ENCODE measurements at places on chromosomes 16 and 17.

- no peak for DNase-seq
Measured at GRCh38 chr16:70421473-70422311, 17.2 kb downstream of the ST3GAL2 start.

DNA sequence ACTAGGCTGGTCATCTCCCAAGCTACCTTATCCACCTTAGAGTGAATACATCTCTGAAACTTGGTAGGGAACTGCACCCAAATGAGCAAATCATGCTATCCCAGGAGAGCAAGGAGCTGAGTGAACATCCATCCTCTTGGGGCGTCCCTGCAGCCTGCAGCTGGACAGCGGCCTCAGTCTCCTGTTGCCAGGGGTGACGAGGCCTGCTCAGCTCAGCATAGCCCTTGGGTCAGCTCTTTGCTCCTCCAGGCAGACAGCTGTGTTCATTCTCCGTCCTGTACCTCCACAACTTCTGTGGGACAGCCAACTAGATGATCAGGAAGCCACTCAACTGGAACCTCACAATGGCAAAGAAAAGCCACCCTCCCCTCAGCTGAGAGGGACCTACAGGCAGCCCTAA, 111.9 kb downstream of the SOCS1 start:
- DNase-seq = no peak

DNA sequence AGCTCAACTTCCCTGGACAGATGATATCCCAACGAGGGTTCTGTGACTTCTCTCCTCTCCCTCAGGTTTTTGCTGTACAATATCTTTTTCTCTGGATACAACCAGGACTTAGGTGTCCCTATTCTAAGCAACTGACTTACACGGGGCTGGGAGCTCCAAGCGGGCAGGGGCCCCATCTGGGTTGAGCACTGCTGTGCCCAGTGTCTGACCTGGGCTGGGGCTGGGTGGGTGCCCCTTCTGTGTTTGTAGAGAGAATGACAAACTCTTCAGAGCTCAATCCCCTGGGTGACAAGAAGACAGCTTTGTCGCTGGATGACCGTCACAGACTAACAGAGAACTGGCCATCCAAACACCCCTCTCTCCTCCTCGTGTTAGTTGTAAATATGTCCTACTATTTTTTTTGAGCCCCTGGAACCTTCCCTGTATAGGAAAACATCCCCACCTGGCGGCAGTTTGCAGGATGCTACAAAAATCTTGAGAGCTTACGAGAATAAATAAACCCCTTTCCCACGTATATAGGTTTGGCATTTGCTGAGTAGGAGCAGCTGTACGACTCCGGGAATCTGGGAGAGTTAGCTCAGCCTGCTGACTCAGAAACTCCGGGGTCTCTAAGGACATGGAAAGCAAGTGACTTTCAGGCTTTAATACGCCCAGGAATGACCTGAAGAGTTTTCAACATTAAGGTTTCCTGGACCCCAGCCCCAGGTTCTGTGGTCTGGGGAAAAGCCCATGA, 23.7 kb upstream of the RCVRN start:
- peak; percentile 34 for DNase-seq

DNA sequence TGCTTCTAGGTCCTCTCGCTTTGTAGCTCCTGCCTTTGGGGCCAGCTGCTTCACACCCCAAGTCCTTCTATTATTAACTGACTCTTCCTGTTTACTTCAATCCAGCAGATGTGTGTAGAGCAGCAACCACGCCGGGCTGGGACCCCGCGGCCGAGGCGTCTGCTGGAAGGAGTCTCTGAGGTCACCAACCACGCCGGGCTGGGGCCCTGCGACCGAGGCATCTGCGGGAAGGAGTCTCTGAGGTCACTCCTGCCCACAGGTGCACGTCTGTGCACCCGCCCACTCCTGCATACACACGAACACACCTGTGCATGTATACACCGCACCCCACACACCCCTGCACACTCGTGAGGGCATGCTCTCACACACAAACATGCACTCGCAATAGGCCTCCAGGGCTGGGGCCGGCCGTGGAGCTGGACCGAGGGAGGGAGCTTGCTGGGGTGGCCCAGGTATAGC, 7.8 kb upstream of the TEX19 start:
- no peak for DNase-seq

- no peak for DNase-seq
Measured at GRCh38 chr16:50425044-50425443, 56.3 kb upstream of the BRD7 start.

GRCh38 chr17:19958023-19958422, 19.6 kb downstream of the AKAP10 start:
- peak; percentile 71 for DNase-seq

Data from epithelial cell of esophagus (primary cell).